ENCODE measurements at places on chromosomes 2 and 18.

DNA sequence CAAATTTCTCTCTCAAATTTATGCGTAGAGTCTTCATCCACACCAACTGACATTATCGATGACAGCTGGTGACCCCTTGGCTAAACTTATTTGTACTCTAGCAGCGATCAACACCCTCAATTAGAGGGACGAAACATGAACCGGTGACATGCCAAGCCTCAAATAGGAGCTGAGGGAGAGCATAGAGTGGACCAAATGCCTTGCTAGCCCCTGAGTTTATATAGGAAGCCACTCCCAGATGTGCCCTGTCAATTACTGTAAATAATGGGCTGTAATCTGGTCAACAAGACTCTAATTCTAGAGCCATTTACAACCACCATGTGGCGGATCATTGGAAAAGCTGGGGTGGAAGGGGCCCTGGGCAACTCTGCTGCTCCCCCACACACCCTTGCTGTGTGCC lies 47.6 kb upstream of the FHL2 start:
- no peak for DNase-seq

DNA sequence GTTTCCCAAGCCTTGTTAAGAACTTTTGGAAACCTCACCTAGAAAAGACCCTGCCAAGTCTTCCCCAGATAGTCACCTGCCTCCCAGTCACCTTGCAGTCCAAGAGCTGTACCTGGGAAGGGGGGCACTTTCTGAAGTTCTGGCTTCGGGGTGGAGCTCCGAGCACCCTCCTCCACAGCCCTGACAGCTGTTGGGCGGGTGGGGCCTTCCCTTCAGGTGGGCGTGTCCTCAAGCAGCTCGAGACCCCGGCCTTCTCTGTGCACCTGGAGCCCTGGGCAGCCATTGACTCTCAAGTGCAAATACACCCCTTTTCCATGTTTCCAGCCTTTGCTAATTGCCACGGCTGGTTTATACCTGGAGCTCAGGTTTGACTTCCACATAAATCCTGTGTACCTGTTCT lies 37.0 kb upstream of the IGFBP5 start:
- DNase-seq: no peak

GRCh38 chr2:23616630-23617029 lies 231.7 kb downstream of the KLHL29 start:
- DNase-seq: no peak

DNA sequence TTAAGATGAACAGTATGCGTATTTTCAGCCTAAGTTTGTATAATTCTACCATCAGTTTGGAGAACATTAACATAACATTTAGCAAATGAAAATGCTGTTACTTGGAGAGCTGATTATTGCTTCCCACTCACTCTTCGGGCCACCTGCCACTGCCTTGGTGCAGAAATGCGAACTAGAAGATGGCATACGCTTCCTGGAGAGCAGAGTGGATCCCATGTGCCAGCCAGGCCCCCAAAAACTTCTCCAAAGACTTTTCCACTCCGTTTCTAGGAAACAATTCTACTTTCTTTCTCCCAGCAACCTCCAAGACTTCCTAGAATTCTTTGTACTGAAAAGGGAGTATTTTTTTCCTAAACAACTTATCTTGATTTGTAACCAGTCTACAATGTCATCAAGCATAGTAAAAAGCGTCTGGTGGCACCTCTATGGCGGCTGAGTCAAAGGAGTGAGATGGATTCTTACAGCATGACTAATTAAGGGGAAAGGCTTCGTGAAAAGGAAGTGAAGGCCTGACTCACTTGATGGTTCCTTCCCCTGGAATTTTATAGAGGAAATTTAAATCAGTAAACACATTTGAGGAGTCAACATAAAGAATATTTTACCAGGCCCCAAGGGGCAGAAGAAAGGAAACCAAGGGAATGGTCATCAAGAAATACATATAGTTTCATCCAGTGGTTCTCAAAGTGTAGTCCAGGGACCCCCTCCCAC lies 36.6 kb downstream of the FEZ2 start:
- DNase-seq: peak; percentile 95

DNA sequence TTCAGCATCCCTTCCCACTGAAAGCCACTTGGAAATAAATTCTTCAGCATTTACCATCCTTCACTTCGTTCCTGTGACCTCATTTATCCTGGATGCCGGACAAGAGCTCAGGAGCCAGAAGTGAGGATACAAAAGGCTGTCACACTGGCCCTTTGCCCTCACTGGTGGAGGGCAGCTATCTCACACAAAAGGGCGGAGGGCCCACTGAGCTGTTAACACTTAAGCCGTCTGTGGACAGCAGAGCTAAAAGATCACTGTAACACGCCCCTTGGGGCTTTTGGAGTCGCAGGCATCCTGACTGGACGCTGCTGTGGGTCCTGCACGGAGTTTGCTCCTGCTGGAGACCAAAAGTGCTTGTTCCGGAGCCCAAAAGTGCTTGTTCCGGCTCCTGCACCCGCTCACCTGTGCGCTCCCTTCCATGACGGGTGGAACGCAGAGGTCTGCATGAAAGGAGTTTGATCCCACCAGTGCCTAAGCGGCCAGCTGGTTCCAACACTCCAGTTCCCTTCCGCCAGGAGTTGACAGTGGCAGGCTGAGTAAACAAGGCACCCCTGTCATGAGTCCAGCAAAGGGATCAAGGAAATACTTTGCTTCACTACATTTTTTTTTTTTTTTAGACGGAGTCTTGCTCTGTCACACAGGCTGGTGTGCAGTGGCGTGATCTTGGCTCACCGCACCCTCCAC lies 572.0 kb upstream of the LINC00305 start:
- DNase-seq: no peak

- no peak for DNase-seq
These were observed 55.6 kb upstream of the TEX51 start for GRCh38 chr2:126843081-126843480.

DNA sequence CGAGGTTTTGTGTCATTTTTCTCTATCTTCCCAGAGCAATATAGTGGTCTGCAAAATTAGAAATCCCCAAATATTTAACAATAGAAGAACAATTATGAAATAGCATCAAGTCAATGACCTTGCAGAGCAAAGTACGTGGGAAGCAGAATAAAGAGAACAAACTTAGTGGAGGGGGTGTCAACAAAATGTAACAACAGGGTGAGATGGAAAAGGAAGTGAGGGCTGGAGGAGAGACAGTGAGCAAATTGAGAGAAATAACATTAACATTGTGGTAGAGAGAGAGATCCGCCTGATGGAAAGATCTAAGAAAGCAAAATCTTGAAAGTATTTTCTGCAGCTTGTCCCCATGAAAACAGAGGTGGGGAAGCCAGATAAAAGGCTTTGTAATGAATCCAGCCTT lies 23.4 kb downstream of the ARHGAP15 start:
- no peak for DNase-seq

DNA sequence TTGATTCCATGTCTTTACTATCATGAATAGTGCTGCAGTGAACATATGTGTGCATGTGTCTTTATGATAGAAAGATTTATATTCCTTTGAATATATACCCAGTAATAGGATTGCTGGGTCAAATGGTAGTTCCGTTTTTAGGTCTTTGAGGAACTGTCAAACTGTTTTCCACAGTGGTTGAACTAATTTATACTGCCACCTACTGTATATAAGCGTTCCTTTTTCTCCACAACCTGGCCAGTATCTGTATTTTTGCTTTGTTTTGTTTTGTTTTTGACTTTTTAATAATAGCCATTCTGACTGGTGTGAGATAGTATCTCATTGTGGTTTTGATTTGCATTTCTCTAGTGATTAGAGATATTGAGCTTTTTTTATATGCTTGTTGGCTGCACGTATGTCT lies 641.6 kb downstream of the SUCLG1 start:
- no peak for DNase-seq

DNA sequence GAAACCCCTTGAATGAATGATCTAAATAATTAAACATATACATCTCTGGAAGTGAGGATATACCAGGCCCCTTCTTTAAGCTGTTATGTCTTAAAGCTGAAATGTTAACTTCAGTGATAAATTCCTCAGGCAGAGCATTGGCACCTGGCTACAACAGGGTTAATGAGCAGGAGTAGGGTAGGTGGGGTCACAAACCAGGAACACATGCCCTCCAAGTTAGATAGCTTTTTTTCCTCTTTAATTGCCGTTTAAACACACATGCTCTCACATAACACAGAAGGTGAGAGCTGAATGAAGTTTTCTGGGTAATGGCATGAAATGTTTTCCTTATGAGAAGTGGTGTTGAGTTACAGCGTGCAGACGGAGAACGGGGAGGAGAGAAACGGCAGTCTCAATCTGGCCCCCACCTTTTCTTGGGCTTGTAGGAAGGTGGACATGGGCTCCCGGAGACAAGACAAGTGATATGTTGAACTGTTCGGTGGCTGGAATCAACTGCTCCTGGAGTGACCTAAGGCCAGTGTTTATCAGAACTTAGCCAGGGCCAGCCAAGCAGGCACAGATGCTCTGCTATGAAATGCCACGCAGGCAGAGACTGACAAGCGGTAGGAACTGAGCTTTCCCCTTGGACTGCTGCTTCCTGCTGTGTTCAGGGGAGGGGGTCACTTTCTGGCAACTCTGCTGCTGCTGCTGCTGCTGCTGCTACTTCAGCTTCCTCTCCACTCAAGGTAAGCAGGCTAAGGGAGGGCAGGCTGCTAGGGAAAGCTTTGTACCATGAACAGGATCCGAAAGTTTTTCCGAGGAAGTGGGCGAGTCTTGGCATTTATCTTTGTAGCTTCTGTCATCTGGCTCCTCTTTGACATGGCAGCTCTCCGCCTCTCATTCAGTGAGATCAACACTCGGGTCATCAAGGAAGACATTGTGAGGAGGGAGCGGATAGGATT lies at the start of gene GALNT5:
GALNT5 (plus strand) TSS at position 394 of the 941 bp plus-strand sequence; CDS start at position 772, 378 bp downstream.
- no peak for DNase-seq

GRCh38 chr2:3770724-3771415 lies 67.5 kb downstream of the DCDC2C start:
- no peak for DNase-seq

DNA sequence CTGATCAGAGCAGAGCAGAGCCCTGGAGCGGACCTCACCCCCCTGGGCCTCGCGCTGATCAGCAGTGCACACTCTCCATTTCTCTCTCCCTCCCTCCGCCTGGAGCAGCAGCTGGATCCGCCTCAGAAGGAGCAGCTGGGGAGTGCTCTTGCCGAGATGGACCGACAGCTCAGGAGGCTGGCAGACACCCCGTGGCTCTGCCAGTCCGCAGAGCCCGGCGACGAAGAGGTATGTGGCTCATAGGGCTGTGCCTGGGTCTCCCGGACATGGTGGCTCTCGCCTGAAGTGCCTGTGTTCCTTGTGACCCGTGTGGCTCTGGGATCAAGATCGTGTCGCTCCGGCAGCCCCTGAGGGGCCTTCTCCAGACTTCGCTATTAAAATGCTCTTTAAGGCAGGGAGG lies 102.5 kb downstream of the USP40 start:
- DNase-seq: no peak

DNA sequence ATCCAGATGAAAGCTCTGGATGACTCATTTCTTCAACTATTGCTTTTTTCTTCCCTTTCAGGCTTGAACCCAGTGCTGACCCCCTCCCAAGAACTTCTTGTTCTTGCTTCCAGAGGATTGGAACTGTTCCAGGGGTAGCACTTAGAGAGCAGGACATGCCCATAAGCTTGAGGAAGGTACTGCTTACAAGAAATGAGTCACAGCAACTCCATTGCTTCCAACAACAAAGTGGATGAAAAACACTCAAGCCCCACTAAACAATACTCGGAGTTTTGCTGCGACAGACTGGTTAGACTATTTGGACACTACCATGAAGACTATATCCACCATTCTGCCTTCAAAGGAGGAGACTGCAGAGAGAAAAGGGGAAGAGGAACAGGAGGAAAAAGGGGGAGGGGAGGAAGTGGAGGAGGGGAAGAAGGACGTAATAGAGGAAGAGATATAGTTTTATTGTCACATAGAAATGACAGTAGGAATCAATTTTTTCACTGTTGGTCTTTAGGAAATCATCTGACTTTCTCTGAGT lies 1.6 kb upstream of the EPC2 start:
- DNase-seq: peak; percentile 87

- no peak for DNase-seq
These were observed 26.7 kb downstream of the POLI start for GRCh38 chr18:54296062-54296461.

DNA sequence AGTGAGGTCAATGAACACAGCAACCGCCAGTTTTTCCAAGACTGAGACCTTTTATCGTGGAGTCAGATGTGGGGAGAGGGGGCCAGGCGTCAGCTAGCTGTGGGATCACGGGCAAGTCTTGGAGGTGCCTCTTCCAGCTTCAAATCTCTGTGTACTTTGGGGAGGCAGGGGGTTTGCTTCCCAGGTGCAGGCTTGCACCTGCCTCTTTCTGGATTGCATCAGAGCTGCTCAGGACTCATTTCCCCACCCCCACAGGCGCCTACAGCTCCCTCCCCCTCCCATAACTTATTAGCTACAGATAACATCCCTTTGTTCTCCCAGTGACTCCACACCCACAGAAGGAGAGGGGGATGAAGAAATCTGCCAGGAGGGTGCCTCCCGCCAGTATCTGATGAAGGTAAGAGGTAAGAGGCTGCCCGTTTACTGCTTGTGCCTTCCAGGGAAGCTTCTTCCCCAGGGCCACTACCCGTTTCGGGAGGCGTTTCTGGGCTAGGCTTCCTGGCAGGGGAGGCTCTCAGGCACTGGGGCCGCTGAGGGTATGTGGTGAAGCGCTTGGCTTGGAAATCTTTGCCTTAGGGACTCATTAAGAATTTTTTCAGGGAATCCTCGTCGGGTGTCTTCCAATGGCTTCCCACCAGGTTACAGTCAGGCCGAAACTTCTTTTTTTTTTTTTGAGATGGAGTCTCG lies 18.8 kb upstream of the MRPL33 start:
- no peak for DNase-seq

DNA sequence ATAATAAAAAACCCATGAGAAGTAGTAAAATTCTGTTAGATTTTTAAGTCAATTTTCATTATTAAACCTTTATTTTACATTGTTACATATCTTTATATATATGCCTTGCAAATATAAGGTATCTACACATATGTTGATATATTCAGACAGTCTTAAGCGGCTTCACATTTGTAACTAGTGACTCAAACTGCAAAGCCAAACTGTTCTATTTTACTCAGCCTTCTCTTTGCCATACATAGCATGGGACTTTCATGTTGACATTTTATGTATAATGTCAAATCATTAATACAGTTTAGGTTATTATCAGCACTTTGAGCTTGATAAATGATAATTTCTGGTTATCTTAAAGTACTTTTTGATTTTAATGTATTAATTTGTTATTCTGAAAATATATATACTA lies 125.0 kb upstream of the WDSUB1 start:
- no peak for DNase-seq

- DNase-seq: no peak
These were observed 40.7 kb downstream of the KCNIP3 start for GRCh38 chr2:95337829-95338228.

DNA sequence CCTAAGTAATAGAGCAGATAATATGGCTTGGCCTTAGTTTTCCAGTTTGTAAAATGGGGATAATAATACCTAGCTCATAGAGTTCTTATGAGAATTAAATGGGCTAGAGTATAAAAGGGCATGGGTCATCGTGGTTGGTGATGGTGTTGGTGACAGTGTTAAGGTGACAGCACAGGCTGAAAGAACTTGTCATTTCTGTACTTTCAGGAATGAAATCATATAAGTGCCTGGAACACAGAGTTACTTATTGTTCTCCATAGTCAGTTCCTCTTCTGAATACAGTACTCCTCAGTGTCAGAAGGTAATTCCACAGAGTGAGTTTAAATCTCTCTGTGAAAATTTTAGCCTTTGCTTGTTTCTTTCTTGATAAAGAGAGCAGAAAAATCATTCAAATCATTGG lies 42.4 kb downstream of the KIF5C start:
- DNase-seq: no peak

Data from pulmonary artery endothelial cell (primary cell).